Spinal cord (tissue), 10 donors: ENCODE measurements at places on chromosomes 11 and 22. TPM values are rescaled to one million over a fixed set of nuclear protein-coding genes. Genes with fewer than 3 reads are reported as not detected.
A peak's percentile ranks its signal among the peaks of the same experiment; 100 is the strongest.

GRCh38 chr11:9982127-9982795 is 311.8 kb downstream of the SBF2 start:
- no peak for DNase-seq

- no peak for DNase-seq
These were observed 40.9 kb upstream of the ANO1 start for GRCh38 chr11:70036971-70037882.

GRCh38 chr11:12238420-12238819 is 128.0 kb downstream of the MICAL2 start:
- DNase-seq = no peak

TRIM48 gene
- not detected for total RNA-seq

- DNase-seq = no peak
These were observed 206.3 kb downstream of the DDX10 start for GRCh38 chr11:108871152-108871551.

- no peak for DNase-seq
These were observed 107.8 kb downstream of the LARGE1 start for GRCh38 chr22:33812360-33812977.

- no peak for DNase-seq
These were observed 21.2 kb upstream of the BDNF start for GRCh38 chr11:27721264-27722116.

DNA sequence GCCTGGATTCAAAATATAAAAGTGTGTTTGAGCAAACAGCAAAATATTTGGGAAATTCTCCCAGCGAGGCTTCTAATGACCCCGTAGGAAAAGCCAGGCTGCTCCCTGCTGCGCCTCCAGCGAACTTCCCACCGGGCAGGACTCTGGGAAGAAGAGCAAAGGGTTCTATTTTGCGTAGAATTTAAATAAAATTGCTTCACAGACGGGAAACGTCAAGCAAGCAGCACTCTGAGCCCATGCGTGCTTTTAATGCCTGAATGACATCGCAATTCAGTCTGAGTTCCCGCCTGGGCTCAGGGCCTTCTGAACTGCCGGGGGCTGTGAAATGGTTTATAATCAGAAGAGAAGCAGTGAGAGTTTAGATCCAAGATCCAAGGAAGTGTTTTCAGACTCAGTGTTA is 775.1 kb downstream of the BRD1 start:
- DNase-seq = no peak

DNA sequence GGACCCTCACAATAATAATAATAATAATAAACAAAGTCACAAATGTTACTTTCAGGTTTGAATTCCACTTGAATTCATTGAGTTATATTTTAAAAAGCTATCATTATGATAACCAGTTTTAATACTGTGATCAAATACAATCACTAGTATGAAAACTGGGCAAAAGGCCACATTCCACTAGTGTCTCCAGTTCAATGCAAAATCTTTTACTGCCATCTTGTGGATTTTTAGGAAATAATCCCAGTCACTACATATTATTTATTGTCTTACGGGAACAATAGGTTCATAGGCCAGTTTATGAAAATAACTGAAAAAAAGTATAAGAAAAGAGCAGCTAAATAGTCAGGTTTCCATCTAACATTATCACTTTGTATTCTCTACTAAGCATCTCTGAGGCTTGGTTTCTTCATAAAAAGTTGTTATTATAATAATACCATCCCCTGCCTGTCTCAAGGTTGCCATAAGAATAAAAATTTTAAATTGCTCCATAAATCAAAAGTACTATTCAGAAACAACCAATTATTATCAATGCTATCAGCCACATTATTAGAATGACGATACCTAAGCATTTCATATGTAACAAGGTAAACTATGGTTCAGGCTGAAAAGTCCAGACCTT is 533.9 kb upstream of the CCDC90B start:
- peak; percentile 38 for DNase-seq

CNIH2 gene
- total RNA-seq = 28.1 TPM

CNGA4 gene
- total RNA-seq = 0.20 TPM

MYO7A gene
- 6.0 TPM for total RNA-seq

GRCh38 chr22:44175676-44176075 is 5.0 kb upstream of the PARVG start:
- no peak for DNase-seq

RFPL1 gene
- not detected for total RNA-seq

GRCh38 chr11:11478687-11479086 is 125.6 kb upstream of the CSNK2A3 start:
- no peak for DNase-seq

ANKK1 gene
- 0.88 TPM for total RNA-seq

DNA sequence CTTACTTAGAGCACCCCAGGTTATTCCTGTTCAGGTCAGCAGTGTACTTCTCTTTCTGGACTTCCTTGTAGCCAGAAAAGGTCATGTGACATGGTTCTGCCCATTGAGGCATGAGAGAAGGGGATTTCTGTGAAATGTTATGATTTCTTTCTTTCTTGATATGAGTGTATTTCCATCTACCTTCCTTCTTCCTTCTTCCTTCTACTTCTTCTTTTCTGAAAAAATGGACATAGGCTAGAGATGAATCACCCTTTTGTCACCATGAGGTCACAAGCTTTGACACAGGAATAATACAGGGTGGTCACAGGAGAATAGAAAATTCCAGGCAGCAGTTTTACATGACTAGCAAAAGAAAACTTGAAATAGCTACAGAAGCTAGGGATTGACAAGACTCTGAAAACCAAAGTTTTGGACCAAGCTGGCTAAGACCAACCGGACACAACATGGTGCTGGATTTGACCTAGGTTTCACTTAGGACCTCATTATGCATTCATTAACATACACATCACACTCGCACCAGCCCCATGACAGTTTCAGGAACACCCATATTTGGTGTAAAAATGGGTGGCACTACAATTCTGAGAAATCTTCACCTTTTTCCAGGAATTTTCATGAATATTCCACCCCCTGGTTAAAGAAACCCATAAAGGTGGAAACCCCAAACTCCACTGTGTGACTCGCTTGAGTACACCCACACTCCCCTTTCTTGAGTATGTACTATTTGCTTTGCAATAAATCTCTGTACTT is 21.2 kb upstream of the MAP6 start:
- DNase-seq = no peak

DNA sequence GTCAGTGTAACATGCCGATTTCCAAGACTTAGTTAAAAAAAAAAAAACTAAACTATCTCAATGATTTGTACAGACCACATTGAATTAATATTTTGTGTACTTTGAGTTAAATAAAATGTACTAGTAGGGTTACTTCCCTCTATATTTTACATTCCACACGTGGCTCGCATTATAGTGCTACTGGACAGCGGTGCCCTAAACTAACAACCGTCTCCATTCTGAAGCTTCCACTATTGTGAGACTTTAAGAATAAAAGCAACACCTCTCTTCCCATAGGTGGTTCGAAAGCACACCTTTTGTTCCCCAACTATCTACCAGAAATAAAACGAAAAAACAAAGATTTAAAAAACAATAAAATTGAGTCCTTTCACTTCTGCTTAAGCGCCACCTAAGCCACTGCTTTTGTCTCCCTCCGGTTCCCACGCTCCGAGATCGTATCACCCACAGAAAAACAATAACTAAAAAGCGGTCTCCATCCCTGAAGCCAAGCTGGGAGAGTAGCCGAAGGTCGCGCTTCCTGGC is 380 bp upstream of the TTC17 start:
- DNase-seq = no peak

GRCh38 chr11:57358543-57358961 is 20.4 kb downstream of the P2RX3 start:
- DNase-seq = no peak

ADAMTS15 gene
- 30.4 TPM for total RNA-seq

- no peak for DNase-seq
These were observed 116.4 kb downstream of the TYR start for GRCh38 chr11:89293965-89294679.
